Pulmonary artery endothelial cell (primary cell): ENCODE measurements at places on chromosomes 13 and 19. TPM values are rescaled to one million over a fixed set of nuclear protein-coding genes. Genes with fewer than 3 reads are reported as not detected.
A peak's percentile ranks its signal among the peaks of the same experiment; 100 is the strongest.

DNA sequence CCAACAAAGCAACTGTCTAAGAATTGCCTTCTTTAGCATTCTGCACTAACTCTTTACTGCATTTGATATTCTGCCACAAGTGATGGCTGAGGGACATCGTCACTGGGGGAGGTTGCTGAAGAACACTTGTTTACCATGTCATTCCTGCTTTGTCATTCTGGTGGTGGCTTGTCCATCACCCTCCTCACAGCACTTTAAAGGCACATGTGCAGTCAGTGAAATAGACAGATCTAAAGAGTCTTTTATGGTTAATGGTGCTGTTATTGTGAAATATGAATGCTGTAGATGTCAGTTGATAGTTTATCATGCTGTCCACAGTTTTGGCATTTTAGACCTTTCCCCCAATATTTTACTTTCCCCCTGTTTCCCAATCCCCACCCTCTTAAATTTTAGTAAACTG lies 120.9 kb upstream of the TSC22D1 start:
- no peak for DNase-seq

GRCh38 chr13:40406405-40407120 lies 259.9 kb downstream of the FOXO1 start:
- peak; percentile 41 for DNase-seq

DNA sequence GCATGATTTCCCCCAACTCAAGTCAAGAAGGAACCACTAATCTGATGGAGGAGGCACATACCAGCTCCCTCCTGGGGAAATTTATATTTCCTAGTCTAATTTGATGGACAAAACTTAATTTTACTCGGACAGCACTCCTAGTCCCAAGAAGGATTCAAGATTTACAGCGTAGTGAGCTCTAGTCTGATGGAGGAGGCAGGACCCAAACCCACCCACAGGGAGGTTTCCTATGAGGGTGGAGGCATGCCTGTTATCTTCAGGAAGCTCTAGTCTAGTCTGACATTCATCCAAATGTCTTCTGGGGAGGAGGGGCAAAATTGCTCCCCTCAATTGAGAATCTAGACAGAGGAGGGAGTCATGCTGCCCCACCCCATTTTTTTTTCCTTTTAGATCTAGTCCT lies 10.4 kb upstream of the BCL3 start:
- no peak for DNase-seq

GRCh38 chr13:26386026-26386425 lies 132.1 kb downstream of the CDK8 start:
- DNase-seq, result no peak

GRCh38 chr19:46878613-46879375 lies 18.0 kb downstream of the ARHGAP35 start:
- no peak for DNase-seq

The ZNF154 gene
- total RNA-seq, result 0.92 and 6.0 TPM in 2 replicates

GRCh38 chr13:110327051-110327721 lies 20.1 kb downstream of the COL4A2 start:
- DNase-seq, result no peak

DNA sequence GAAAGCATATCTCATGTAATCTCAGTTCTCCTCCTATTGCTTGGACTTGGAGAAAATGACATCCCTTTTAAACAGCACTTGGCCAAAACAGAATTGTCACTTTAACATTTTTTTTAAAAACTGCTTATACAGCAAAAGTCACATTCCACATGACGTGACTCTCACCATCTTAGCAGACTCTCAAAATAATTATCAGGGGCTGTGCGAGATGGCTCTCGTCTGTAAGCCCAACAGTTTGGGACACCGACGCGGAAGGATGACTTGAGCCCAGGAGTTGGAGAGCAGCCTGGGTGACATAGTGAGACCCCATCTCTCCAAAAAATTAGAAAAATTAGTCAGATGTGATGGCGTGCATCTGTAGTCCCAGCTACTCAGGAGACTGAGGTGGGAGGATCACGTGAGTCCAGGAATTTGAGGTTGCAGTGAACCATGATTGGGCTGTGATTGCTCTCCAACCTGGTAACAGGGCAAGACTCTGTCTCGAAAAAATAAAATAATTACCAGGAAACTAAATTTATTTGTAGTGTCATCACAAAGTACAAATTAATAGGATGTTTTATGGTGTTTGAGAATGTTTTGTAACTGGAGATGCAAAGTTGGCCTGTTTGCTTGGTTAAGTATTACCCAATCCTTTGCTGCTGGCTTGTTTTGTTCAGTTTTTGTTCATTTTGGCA lies 8.8 kb downstream of the SAFB start:
- no peak for DNase-seq

GRCh38 chr19:1901940-1902404 lies 3.2 kb upstream of the ADAT3 start:
- no peak for DNase-seq

The ZNF729 gene
- not detected in 2 replicates for total RNA-seq

- DNase-seq, result no peak
Observed at GRCh38 chr13:36918246-36919131, 1.5 kb downstream of the SMAD9 start.

GRCh38 chr13:95023405-95023804 lies 277.8 kb downstream of the ABCC4 start:
- DNase-seq, result no peak

GRCh38 chr13:30748717-30749116 lies 13.4 kb downstream of the ALOX5AP start:
- DNase-seq, result no peak

DNA sequence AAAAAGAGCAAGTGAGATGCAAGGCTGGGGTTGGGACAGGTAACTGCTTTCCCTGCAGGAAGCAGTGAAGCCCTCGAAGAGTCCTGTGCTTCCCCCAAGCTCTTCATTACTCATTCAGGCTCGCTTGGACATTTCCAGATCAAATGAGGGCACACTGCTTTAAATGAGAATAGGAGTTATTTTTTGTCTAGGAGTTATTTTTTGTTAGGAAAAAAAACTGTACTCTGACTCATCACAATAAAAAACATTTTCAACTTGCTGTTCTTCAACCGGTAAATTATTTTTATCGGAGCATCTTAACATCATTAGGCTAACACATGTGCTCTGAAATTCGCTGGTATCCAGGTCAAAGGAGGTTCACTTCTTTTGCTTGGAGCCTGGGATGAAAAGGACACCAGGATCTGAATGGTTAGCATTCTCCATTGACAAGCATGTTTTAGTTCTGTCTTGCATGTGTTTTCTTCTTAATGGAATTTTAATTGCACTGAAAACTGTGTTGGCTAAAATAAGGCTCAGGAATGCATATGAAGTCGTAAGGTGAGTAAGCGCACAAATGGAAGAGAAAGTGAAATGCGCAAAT lies 80.7 kb upstream of the STK24 start:
- no peak for DNase-seq

The PRKCG gene
- 0.14 TPM in 1 of 2 replicates, not detected in the other for total RNA-seq

DNA sequence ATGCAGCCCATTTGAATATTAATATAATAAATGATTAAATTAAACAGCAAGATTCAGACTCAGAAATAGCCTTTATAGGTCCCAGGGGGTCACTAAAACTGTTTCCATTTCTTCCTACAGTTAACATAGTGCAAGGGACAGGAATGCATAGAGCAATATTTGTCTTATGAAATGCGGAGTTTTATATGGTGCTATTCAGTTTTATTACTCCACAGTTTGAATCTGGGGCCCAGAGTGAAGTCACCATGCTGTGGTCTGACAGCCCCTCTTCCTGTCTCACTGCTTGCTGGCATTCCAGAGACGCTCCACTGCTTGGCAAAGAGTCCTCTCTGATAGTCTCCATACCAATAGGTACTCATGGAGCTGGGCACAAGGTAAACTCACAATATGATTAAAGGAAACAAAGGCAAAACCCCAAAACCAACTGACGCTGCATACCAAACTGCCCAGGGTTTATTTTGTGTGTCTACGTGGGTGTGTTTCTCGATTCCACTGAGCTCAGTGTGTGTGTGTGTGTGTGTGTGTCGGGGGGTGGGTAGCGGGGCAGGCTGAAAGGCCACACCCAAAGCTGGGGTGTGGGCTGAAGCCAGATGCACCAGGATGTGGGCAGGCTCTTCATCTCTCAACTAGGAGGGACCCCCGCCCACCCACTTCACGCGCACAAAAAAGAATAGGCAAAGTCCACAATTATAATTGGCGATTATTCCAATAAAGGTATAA lies 277.9 kb downstream of the TSHZ3 start:
- no peak for DNase-seq

The GAPDHS gene
- total RNA-seq, result not detected in 2 replicates

The PTH2 gene
- total RNA-seq, result not detected in 2 replicates

GRCh38 chr13:23007426-23007825 lies 173.4 kb upstream of the SGCG start:
- no peak for DNase-seq

DNA sequence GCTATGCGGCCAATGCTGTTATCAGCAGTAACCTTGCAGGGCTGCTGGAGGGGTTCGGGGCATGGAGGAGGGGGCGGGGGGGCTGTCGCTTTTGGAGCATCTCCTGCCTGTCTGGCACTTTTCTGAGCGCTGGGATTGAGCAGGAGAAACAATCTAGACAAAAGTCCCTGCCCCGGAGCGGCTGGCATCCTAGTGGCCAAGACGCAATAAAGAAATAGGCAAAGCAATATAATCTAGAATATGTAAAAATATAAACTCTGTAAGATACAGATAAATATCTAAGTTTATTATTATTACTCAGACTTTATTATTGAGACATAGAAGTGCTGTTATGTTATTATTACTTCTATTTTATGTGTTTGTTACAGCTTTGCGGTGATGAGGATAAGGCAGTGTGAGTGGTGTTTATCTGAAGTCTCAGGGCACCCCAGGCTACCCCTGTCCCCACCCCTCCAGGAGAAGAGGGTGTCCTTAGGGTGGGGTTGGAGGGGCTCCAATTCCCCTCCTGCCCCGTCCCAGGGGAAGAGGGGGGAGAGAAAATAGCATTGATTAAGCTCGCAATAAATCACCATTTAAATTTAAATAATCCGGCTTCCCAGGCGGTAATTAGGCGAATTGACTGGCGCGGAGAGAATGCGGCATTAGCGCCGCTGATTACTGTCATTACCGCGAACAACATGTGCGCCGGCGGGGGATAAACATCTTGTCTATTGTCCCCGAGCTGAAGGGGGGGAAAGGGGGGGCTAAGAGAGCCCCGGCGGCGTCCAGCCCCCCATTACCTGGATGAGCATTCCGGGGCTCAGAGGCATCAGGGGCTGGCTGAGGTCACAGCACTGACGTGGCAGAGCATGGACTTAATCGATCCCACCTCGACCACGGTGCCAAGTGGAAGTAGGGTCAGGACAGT lies 3.2 kb downstream of the NPAS1 start:
- no peak for DNase-seq

DNA sequence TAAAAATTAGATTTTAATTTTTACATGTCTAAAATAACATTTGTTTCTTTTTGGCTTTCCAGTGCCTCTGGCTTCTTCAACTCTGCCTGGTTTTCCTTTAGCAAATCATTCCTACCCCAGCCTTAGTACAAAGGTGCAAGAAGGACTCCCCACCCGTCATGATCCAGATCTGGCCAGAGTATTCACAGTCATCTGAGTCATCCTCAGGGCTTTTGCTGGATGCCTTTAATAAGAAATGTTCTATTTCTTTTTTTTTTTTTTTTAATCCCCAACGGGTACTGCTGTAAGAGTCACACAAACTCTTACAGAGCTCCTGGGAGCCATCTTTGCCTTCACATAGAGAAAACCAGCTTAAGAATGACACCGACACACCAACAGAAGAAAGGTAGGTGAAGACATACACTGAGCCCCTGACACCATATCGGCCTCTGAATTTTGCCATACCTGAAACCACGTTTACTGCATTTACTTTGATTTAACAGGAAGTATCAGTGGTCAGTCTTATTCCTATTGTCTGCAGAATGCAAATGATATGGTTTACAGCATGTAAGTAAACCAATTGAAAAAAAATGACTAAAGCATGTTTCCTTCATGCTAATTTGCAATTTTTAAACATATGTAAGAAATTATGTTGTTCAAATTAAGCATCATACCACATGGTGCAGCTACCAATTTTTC lies 184.4 kb downstream of the NALCN start:
- no peak for DNase-seq

The FGF22 gene
- 0.07 TPM in 1 of 2 replicates, not detected in the other for total RNA-seq

- DNase-seq, result no peak
Observed at GRCh38 chr19:52936954-52937325, 13.7 kb upstream of the ZNF888 start.

- DNase-seq, result no peak
Observed at GRCh38 chr19:53801257-53801656, 22.9 kb downstream of the NLRP12 start.

The ZNF180 gene
- 7.1 and 9.7 TPM in 2 replicates for total RNA-seq

The DAND5 gene
- 0.07 TPM in 1 of 2 replicates, not detected in the other for total RNA-seq

DNA sequence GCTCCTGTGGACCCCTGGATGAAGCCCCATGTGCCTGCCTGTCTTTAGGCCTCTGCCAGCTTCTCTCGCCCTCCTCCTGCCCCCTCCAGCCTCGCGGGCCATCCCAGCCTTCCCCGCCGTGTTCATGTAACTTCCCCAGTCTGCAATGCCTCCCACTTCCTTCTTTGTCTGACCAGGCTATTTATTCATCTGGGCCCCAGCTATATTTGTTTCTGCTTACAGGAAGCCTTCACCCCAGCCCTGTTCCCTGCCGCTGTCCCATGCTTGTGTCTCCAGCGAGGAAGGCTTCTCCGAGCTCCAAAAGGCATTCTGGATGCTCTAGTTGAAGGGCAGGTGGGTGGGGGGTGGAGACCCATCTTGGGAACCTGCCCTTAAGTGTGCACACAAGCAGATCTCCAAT lies 7.9 kb upstream of the C3 start:
- DNase-seq, result no peak

DNA sequence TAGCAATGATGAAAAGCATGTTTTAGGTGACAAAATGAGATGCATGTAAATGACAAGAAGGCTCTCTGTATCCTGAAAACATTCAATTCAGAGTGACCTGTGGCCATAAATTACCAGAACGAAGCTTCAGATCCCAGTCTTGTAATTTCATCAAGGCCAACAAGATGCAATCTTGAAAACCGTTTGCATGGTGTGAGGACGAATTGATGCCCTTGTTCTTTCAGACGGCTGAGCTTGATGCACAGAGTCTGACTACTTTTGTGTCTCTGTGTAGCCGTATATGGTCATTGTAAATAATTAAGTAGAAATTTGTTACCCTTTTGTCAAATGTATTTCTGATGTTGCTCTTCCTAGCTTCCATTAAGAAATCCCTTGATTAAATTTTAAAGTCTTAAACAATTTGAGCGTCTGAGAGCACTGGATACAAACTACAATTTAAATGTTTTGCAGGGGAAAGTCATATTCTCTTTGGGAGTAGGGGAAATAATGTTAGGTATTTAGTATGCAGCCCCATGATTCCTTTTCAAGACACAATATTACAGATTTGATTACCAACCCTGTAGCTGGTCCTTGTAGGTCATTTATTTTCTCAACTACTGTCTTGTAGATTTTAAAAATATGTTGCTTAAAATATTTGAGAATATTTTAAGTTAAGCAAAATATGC lies 125.8 kb upstream of the PCDH9 start:
- no peak for DNase-seq

The NKG7 gene
- not detected in 2 replicates for total RNA-seq

- DNase-seq, result no peak
Observed at GRCh38 chr13:101556676-101557123, 104.2 kb downstream of the ITGBL1 start.

The C19orf38 gene
- not detected in 2 replicates for total RNA-seq
